ENCODE measurements at places on chromosomes 13 and 19.

GRCh38 chr19:33903489-33903850 is 106.8 kb downstream of the KCTD15 start:
- peaks cover 29% of the 10 kb centered on the region for H3K27me3 ChIP-seq
- H3K36me3 ChIP-seq, result no peaks in the 10 kb centered on the region
- no peak overlapping the region for H3K4me3 ChIP-seq
- H3K27ac ChIP-seq, result no peak overlapping the region
- no peak for DNase-seq
- peaks cover 8% of the 10 kb centered on the region for H3K4me1 ChIP-seq

- H3K36me3 ChIP-seq, result peaks cover 16% of the 10 kb centered on the region
- H3K4me1 ChIP-seq, result peaks cover 10% of the 10 kb centered on the region
- DNase-seq, result no peak
- no peaks in the 10 kb centered on the region for H3K27me3 ChIP-seq
- peak overlapping the region; percentile 84 for H3K4me3 ChIP-seq
Measured at GRCh38 chr19:9836021-9836420, 903 bp downstream of the PIN1 start.

DNA sequence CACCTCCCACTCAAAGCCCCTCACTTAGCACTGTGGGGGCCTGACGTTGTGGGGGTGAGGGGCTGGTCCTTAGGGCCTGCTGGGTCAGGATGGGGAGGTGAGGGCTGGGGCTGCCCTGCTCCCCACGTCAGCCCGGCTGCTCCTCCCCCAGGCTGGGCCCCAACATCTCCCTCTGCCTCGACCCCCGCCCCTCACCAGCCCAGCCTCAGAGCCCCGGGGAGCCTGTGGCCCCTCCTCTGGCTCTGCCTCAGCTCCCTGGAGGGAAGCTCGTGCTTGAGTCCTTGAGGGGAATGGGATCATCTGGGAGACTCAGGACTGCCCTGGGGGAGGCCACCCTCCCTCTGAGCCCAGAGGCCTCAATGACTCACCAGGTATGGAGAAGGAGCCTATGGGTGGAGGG is 6.8 kb downstream of the LILRA4 start:
- no peak overlapping the region for H3K27ac ChIP-seq
- DNase-seq, result no peak
- H3K4me3 ChIP-seq, result no peak overlapping the region
- no peaks in the 10 kb centered on the region for H3K36me3 ChIP-seq
- H3K4me1 ChIP-seq, result no peaks in the 10 kb centered on the region

GRCh38 chr19:16338470-16339360 is 14.1 kb downstream of the KLF2 start:
- H3K27ac ChIP-seq, result no peak overlapping the region
- H3K36me3 ChIP-seq, result no peaks in the 10 kb centered on the region
- H3K4me1 ChIP-seq, result peaks cover 13% of the 10 kb centered on the region
- H3K4me3 ChIP-seq, result no peak overlapping the region
- peaks cover 15% of the 10 kb centered on the region for H3K27me3 ChIP-seq
- DNase-seq, result peak; percentile 28

GRCh38 chr13:71546881-71547280 is 320.1 kb downstream of the DACH1 start:
- H3K36me3 ChIP-seq, result no peaks in the 10 kb centered on the region
- no peak for DNase-seq
- no peaks in the 10 kb centered on the region for H3K27me3 ChIP-seq
- no peaks in the 10 kb centered on the region for H3K4me1 ChIP-seq

GRCh38 chr19:28554321-28555091 is 658.4 kb downstream of the UQCRFS1 start:
- no peaks in the 10 kb centered on the region for H3K4me1 ChIP-seq
- H3K27ac ChIP-seq, result no peak overlapping the region
- H3K36me3 ChIP-seq, result no peaks in the 10 kb centered on the region
- DNase-seq, result no peak

DNA sequence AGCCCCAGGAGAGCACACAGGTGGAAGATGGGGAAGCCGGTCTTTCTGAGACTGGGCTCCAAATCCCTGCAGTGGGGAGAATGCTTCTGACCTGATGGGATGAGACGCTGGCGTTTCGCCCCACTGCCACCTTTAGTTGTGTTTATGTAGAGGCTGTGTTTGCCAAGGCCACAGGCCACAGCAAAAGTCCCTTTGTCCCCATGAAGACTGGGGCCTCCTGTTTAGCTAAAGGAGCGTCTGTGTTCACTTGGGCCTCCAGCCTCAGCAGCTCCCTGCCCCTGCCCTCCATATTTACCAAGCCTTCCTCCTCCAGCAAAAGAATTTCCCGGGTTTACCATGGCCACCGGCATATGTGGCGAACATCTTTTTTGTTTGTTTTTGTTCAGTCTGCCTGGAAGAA is 10.4 kb upstream of the KLK14 start:
- DNase-seq, result peak; percentile 11
- no peak overlapping the region for H3K27ac ChIP-seq
- H3K4me3 ChIP-seq, result 0 out of 2 replicates have a peak overlapping the region, but pooled peaks have one; percentile 13
- H3K27me3 ChIP-seq, result peaks cover 1% of the 10 kb centered on the region
- H3K36me3 ChIP-seq, result 0 out of 3 replicates have a peak, but pooled peaks cover 4% of the 10 kb centered on the region

DNA sequence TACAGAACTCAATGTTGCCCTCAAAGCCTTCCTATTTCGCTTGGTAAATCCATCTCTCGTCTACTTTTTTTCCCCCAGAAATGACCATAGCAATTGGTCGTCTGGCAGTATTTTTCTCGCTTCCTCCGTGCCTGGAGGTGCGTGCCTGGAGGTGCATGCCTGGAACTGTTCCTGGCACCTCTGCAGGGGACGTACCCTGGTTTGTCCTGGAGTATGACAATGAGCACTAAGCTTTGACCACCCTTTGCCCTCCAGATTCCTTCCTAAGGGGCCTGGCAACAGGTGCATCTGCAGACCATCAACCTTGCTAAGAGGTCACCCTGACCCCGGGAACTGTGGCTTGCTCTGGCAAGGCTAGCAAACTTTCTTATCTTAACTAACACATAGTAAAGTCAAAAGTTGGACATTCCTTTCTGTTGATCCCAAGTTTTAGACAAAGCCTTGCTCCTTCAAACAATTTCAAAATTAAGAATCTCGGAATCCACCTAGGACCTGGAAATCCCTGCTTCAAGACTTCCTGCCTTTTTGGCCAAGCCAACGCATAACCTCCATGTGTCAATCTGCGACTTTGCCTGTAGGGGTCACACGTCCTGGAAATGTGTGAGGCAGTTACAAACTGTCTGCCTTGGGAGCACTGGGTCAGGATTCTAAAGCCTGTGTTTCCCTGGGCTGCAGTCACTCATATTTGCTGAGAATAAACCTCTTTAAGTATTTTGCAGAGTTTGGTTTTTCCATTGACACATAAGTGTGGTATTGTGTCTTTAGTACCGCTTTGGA is 28.8 kb upstream of the TUBGCP3 start:
- peaks cover 11% of the 10 kb centered on the region for H3K4me1 ChIP-seq
- H3K27me3 ChIP-seq, result peaks cover 62% of the 10 kb centered on the region
- H3K27ac ChIP-seq, result no peak overlapping the region
- no peak overlapping the region for H3K4me3 ChIP-seq
- no peaks in the 10 kb centered on the region for H3K36me3 ChIP-seq

GRCh38 chr13:32125221-32125689 is 93.7 kb downstream of the FRY start:
- no peak overlapping the region for H3K27ac ChIP-seq
- no peaks in the 10 kb centered on the region for H3K4me1 ChIP-seq
- DNase-seq, result no peak
- peaks cover 7% of the 10 kb centered on the region for H3K36me3 ChIP-seq
- H3K27me3 ChIP-seq, result no peaks in the 10 kb centered on the region

- H3K27me3 ChIP-seq, result no peaks in the 10 kb centered on the region
- no peak for DNase-seq
- H3K4me3 ChIP-seq, result peak overlapping the region; percentile 77
- no peaks in the 10 kb centered on the region for H3K36me3 ChIP-seq
- H3K27ac ChIP-seq, result no peak overlapping the region
- H3K4me1 ChIP-seq, result peaks cover 31% of the 10 kb centered on the region
Measured at GRCh38 chr19:13795595-13796300, 505 bp downstream of the ZSWIM4 start.

DNA sequence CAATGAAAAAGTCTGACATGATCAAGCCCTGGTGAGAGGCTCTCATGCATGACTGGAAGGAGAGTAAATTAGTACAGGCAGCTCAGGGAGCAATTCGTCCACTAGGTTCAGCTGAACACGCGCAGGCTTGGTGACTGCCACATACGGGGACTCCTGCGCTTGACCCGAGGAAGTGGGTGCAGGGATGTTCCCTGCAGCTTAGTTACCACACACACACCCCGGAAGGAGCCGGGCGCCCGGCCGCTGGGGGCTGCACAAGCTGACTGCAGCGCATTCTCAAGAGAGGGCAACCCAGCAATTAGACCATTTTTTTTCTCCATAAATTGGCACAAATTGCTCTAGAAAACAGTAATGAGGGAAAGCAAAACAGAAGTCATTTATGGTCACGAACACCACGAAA is 23.0 kb upstream of the MIER2 start:
- no peak overlapping the region for H3K4me3 ChIP-seq
- H3K27me3 ChIP-seq, result peaks cover 8% of the 10 kb centered on the region
- no peak overlapping the region for H3K27ac ChIP-seq
- H3K4me1 ChIP-seq, result no peaks in the 10 kb centered on the region
- DNase-seq, result no peak

- no peaks in the 10 kb centered on the region for H3K4me1 ChIP-seq
- no peak overlapping the region for H3K4me3 ChIP-seq
- peaks cover 23% of the 10 kb centered on the region for H3K36me3 ChIP-seq
- no peaks in the 10 kb centered on the region for H3K27me3 ChIP-seq
- H3K27ac ChIP-seq, result no peak overlapping the region
- DNase-seq, result no peak
Measured at GRCh38 chr19:4430760-4431159, 26.8 kb downstream of the UBXN6 start.

DNA sequence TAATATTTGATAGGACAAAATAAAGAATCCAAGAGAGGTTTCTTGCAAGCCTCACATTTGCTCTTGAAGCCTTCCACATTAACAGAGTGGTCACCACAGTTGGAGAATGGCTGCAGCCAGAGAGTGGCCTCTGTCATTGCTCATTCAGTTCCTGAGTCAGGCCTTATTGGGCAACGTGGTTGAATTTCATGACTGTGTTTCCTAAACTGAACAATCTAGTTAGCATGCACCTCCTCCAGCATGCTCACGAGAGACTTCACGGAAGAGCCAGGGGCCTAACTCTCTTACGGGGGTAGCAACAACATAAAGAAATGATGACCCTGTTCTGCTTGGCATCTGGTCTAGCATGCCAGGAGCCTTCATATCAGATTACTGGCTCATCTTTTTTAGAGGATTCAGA is 9.6 kb upstream of the UBL3 start:
- H3K4me3 ChIP-seq, result no peak overlapping the region
- H3K27me3 ChIP-seq, result no peaks in the 10 kb centered on the region
- DNase-seq, result no peak
- H3K27ac ChIP-seq, result no peak overlapping the region
- H3K36me3 ChIP-seq, result no peaks in the 10 kb centered on the region
- peaks cover 28% of the 10 kb centered on the region for H3K4me1 ChIP-seq

DNA sequence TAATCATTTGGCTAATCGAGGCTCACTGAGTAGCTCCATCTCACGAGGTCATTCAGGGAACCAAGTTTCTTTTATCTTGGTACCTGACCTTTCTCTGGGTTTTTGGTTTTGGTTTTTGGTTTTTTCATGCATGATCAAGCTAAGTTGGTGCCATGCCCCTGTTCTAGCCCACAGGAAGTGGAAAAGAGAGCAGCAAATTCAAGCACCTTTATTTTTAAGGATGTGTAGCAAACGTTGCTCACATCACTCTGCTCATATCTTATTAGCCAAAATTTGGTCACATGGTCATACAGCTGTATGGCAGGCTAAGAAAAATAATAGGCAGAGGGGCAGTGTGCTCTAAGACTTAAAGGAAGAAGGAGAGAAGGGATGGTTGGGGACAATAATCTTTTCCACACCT is 593.5 kb downstream of the DIAPH3 start:
- no peak overlapping the region for H3K4me3 ChIP-seq
- H3K36me3 ChIP-seq, result no peaks in the 10 kb centered on the region
- H3K27ac ChIP-seq, result no peak overlapping the region
- H3K27me3 ChIP-seq, result no peaks in the 10 kb centered on the region
- H3K4me1 ChIP-seq, result no peaks in the 10 kb centered on the region
- DNase-seq, result no peak

DNA sequence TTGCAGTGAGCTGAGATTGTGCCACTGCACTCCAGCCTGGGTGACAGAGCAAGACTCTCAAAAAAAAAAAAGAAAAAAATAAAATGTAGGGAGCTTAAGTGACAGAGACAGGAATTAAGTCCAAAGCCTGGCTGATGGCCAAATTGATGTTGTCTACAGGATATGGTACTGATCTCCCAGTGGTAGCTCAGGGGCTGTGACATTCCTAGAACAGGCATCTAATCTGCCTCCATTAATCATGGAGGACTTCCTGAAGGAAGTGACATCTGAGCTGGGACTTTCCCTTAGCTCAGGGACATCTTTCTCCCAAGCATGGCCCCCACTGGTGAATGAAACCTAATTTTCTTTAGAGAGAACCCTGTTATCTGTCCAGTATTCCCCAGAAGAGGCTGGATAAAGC is 11.4 kb upstream of the EDDM13 start:
- no peaks in the 10 kb centered on the region for H3K27me3 ChIP-seq
- no peak for DNase-seq
- H3K27ac ChIP-seq, result no peak overlapping the region
- H3K36me3 ChIP-seq, result no peaks in the 10 kb centered on the region

- H3K36me3 ChIP-seq, result no peaks in the 10 kb centered on the region
- no peak overlapping the region for H3K4me3 ChIP-seq
- peaks cover 10% of the 10 kb centered on the region for H3K27me3 ChIP-seq
Measured at GRCh38 chr13:30143666-30144400, 163.5 kb downstream of the KATNAL1 start.

DNA sequence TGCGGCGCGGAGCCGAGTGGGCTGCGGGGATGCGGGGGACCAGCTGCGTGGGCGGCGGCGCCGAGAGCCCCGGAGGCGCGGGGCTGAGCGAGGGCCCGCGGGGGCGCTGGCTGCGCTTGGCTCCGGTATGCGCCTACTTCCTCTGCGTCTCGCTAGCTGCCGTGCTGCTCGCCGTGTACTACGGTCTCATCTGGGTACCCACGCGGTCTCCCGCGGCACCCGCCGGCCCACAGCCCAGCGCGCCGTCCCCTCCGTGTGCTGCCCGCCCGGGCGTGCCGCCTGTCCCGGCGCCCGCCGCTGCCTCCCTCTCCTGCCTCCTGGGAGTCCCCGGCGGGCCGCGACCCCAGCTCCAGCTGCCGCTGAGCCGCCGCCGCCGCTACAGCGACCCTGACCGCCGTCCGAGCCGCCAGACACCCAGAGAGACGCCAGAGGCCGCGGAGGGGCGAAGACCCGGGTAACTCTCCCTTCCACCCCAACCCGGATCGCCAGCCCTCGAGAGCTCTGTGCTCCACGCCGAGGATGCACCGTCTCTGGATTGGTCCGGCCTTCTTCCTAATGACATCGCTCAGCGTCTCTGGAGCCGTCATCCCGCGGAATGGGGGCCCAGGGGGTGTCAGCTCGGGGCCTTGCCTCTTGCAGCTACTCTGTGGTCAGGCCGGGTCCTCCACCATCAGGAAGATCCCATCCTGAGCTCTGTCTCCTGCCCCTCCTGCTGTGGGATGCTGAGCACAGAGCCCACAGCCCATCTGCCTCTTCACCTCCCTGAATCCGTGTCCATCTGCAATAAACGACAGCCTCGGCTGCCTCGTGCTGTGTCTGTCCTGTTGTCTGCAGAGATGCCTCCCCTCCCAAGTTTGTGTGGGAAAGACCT is 441 bp downstream of the INAFM1 start:
- no peaks in the 10 kb centered on the region for H3K27me3 ChIP-seq
- H3K36me3 ChIP-seq, result peaks cover 2% of the 10 kb centered on the region
- no peak for DNase-seq
- peaks cover 24% of the 10 kb centered on the region for H3K4me1 ChIP-seq
